Kidney epithelial cell (primary cell): ENCODE measurements at places on chromosomes 1 and 21. TPM values are rescaled to one million over a fixed set of nuclear protein-coding genes. Genes with fewer than 3 reads are reported as not detected.

DEPDC1 gene
- total RNA-seq = 8.9 and 10.7 TPM in 2 replicates

CAPN8 gene
- not detected in 2 replicates for total RNA-seq

PADI1 gene
- 1.3 and 2.4 TPM in 2 replicates for total RNA-seq

CSDE1 gene
- total RNA-seq = 654 and 1,426 TPM in 2 replicates

SH2D5 gene
- total RNA-seq = 11.7 and 17.5 TPM in 2 replicates

KLHDC7A gene
- total RNA-seq = 1.8 and 2.4 TPM in 2 replicates

CEP350 gene
- total RNA-seq = 24.9 and 27.2 TPM in 2 replicates

AKR7A3 gene
- 0.33 and 0.75 TPM in 2 replicates for total RNA-seq

OR2L8 gene
- total RNA-seq = not detected in 2 replicates

CNN3 gene
- 223 and 226 TPM in 2 replicates for total RNA-seq

TMOD4 gene
- total RNA-seq = not detected in 2 replicates

NEGR1 gene
- total RNA-seq = 4.0 and 4.9 TPM in 2 replicates

LMX1A gene
- not detected in 2 replicates for total RNA-seq

GBP7 gene
- not detected in 2 replicates for total RNA-seq

GJA4 gene
- total RNA-seq = not detected in 2 replicates
